Stimulated activated CD4-positive, alpha-beta T cell treated with anti-CD3 and anti-CD28 coated beads, TNF-alpha, amount 100 ng/mL, for 1 hour (primary cell): ENCODE measurements at places on chromosomes 5 and 9.

DNA sequence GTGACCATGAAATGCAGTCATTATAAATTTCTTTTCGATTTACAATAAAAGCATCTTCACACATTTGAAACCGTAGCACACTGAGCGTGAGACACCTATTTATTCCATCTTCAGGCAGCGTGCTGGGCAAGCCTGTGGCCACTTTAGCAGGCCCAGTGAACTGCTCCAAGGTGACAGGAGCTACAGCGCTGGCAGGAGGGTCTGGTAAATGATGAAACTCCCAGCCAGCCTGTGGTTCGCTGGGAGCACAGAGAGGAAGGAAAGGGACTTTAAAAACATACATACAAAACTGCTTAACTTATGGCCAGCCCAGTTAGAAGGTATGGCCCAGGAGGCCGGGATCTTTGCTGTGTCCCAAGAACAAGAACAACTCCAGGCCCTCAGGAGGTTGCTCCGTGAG lies 5.1 kb downstream of the RAPGEF1 start:
- DNase-seq = no peak

DNA sequence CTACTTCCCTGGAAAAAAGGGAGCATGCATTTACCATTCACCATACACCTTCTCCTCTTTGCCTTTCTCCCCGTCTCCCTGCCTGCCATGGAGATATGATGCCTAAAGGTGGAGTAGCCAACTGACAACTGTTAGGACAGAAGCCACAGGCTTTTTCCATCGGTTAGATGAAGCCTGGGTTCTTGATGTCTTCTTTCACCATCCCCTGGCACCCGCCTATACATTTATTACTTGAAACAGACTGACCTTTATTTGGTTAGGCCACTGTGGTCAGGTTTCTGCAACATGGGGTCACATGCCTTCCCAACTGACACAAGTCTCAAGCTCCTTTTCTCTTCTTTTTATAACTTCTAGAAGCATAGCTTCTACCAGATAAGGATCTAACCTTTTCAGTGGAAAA lies 7.1 kb downstream of the LCP2 start:
- DNase-seq = no peak

- no peak for DNase-seq
These were observed 1099.7 kb downstream of the DTWD2 start for GRCh38 chr5:117888688-117889087.

DNA sequence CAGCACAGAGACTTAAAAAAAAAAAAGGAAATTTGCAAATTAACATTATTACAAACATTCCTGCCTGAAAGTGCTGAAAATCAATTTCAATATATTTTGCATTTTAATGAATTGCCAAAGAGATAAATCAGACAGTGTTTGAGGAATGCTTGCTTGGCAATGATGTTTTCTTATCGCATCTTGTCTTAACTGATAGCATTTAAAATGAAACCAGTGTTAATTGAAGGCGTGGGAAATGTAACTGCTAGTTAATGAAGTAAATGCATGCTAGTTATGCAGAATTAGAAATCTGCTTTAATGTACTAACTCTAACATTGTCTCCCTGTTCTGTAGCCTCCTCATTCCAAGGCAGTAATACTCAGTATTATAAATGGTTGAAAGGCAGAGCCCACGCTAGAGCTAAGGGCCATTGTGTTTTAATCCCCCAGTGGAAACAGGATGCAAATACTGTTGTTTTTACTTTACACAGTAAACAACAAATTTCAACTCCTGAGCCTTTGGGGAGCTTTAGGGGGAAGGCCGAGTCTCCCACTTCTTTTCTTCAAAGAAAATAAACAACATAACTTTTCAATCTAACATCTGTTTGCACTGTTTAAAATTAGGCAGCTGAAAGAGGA lies 586.9 kb downstream of the TLE4 start:
- DNase-seq = no peak

DNA sequence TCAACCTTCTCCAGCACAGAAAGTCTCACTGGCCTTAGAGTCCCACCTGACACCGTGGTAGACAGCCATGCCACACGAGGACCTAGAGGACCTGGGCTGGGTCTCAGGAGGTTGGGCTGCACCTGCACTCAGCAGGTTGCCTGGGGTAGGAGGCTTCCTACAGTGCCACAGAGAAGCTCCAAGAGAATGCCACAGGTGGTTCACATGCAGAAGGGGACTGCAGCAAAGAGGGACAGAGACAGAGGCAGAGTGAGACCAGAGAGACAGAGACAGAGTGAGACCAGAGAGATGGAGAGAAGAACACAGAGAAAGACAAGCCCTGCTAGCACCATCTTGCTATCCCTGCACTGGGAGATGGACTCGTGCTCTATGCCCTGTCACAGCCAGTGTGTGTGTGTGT lies 5.7 kb downstream of the CAMK2A start:
- DNase-seq = no peak
